ENCODE measurements at places on chromosomes 3 and 15. TPM values are rescaled to one million over a fixed set of nuclear protein-coding genes. Genes with fewer than 3 reads are reported as not detected.

Gene PGBD4
- 0.38 TPM for polyA plus RNA-seq

DNA sequence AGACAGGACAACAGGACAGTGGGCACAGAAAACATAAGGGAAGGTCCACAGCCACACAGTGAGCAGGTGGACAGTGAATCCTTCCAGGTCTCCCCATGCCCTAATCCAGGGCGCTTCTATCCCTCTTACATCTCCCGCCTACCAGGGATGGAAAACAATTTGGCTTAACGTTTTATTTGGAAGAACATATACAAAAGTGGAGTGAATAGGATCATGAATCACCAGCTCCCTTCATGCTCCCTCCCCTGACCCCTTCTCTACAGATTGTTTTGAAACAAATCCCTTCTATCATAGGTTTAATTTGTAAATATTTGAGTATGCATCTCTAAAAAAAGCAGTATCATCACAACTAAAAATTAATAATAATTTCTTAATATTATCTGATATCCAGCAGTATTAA is 52.5 kb downstream of the CLDN11 start:
- no peaks in the 10 kb centered on the region for H3K4me1 ChIP-seq
- DNase-seq = no peak
- no peak overlapping the region for H3K27ac ChIP-seq
- no peak overlapping the region for H3K4me3 ChIP-seq
- H3K27me3 ChIP-seq = no peaks in the 10 kb centered on the region
- no peaks in the 10 kb centered on the region for H3K36me3 ChIP-seq

- H3K27me3 ChIP-seq = no peaks in the 10 kb centered on the region
- peaks cover 20% of the 10 kb centered on the region for H3K4me1 ChIP-seq
- DNase-seq = no peak
- no peak overlapping the region for H3K27ac ChIP-seq
Observed at GRCh38 chr15:70823196-70823595, 30.8 kb downstream of the LARP6 start.

Gene HYAL1
- not detected for polyA plus RNA-seq

DNA sequence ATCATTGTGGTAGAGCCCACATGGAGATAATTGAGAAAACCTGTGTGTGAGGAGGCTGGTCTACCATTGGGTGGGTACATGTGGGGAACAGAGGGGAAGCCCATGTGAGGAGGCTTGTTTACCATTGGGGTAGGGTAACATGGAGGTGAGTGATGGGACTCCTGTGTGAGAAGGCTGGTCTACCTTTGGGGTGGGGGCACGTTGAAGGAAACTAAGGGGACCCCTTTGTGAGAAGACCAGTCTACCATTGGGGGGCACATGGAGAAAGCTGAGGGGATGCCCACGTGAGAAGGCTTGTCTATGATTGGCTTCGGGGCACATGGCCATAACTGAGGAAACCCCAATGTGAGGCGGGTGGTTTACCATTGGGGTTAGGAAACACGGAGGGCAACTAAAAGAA is 158.5 kb downstream of the FBLN2 start:
- no peaks in the 10 kb centered on the region for H3K36me3 ChIP-seq
- no peak overlapping the region for H3K27ac ChIP-seq
- no peak overlapping the region for H3K4me3 ChIP-seq
- no peak for DNase-seq

DNA sequence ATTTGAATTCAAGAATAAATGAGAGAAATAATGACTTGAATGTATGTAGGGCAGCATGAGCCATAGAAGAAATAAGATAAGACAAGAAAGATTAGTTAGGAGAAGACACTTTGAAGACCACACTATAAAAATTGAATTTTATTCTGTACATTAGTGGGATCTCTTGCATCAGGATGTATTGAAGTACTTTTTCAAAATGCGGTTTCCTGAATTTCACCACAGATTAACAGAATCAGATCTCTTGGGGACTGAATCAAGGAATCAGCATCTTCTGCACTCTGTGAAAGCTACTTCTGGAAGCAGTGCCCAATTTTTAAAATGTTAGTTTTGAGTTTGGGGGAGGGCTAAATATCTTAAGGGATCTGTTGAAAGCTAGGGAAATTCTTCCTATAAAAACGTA is 763.9 kb upstream of the GOLIM4 start:
- no peak overlapping the region for H3K27ac ChIP-seq
- H3K4me3 ChIP-seq = no peak overlapping the region
- H3K27me3 ChIP-seq = no peaks in the 10 kb centered on the region
- DNase-seq = no peak
- H3K36me3 ChIP-seq = no peaks in the 10 kb centered on the region

Gene AGTR1
- not detected for polyA plus RNA-seq
